ENCODE measurements at places on chromosomes 16 and 17.

- DNase-seq = no peak
Observed at GRCh38 chr17:61400066-61400716, 548 bp downstream of the TBX2 start.

DNA sequence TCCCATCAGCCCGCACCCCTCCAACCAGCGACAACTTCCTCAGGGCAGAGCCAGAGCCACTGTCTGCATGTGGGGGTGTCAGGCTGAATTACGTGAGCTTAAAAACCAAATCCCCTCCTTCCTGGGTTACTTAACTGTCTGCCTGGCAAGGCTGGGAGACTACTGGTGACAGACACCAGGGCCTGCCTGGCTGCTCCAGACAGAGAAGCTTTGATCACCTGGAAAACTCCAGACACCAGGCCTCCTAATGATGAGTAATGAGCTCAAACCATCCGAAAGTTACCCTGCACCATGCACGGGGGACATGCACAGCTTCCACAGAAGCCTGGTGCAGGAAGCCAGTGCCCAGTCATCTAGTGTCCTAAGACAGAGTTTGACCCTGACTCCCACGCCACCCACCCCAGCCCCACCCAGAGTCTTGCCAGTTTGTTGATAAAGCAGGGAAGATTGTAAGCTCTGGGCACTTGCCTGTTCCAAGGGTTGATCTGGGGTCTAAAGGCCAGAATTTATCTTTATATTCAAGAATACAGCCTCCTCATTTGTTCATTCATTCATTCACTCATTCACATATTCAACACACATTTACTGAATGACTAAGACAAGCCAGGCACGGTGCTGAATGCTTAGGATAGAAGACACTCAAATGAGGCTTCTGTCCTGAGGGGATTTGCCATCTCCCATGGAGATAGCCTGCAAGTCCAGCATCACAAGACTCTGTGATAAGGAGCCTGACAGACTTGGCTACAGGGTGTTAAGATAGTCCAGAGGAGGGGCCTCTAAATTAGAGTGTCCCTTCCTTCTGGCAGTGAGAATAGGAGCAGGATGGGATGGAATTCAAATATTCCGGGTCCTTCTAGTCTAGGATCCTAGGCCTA, 7.2 kb upstream of the CCDC182 start:
- no peak for DNase-seq

DNA sequence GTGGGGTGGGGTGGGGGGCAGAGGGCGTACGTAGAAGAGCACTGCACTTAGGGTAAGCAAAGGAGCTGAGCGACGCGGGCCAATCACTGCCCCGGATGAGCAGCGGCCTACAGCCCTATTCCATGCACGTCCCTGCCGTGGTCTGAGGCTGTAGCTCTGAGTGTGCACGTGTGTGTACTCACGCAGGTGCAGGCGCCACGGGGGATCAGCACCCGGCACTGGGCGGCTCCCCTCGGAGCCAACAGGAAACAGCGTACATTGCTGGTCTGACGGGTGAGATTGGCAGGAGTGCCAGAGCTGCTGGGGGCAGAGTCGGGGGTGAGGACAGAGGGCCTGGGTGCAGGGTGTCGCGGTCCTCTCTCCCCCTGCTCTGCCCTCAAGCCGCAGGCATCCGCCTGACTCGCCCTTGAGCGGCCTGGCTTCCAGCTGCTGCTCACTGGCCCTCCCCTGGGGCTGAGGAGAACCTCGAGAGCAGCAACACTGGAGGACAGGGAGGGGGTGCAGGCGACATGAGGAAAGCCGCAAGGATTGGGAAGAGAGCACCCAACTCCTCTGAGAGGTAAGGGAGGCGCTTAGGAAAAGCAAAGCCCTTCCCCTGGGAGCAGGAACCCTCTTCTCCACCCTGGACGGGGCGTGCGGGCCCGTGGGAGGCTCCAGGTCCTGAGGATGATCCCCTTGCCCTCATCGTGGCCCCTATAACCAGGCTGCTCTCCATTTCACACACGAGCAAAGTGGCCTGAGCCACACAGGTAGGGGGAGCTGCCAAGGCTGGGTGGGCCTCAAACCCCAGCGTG, 57.8 kb downstream of the ENGASE start:
- DNase-seq = no peak

DNA sequence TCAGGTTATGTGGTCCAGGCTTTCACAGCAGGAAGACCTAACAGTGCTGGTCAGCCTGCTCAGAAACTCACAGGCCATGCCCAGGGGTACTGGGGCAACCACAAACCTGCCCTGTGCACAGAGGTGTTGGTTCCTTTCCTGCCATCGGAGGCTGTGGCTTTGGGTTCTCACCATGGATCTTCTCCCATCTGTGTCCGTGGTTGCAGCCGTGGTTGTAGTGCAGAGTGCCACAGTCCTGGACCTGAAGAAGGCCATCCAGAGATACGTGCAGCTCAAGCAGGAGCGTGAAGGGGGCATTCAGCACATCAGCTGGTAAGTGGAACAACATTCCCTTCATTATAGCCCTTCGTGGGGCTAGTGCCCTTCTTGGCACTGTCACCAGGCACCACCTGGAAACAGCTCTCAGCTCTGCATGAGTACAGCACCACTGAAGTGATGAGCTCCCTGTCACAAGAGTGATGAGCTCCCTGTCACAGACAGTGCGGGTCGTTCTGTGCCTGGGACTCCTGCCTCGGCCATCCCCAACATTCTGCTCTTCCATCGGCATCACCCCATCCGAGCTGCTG, 2.0 kb downstream of the SNRNP25 start:
- DNase-seq = no peak

- no peak for DNase-seq
Observed at GRCh38 chr16:77823067-77823466, 34.7 kb downstream of the VAT1L start.

DNA sequence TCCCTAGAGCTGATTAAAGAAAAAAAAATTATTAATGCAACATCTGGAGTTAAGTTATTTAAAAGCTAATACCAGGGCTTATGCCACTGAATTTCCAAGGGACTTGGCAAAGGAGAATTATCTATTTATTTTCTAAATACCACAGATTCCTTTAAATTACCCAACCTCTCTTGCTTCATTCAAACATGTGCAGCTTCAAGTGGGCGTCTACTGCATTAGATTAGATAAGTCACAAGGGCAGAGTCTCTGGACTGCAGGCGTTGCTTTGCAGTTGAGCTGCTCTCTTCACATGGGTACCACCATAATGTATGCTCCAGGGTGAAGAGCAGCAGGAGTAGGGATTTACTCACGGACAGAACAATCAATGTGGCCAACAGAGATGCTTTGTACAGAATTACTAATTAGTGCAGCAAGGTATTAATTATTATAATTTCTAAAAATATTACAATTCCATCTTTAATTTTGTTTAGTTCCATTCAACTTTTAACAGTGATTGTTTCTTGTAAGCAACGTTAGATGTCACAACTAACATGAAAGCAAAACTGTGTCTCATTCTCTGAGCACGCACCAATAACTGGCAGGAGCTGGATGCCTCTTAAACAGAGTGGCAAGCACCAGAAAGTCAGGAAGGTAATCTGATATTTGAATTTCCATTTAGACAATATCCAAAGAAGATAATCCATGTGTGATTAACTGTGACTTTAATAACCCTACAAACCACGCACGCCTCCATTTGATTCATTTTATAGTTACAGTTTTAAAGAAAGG, 214.2 kb downstream of the STX8 start:
- DNase-seq = no peak

DNA sequence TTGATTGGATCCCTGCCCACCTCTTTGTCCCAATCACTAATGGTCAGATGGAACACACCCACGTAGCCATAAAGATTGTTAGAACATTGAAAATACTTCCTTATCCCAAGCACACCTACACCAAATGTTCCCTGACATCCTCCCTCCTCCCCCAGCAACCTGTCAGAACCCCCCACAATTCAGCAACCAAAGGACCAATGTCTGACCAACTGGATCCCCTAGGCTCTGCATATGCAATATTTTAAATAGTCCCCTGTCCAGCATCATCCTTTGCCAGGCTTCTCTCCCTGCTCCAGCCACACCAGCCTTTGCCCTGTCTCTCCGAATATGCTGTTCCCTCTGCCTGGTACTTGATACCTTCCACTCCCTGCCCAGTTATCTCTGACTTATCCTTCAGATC, 54.9 kb upstream of the CES5A start:
- DNase-seq = no peak

DNA sequence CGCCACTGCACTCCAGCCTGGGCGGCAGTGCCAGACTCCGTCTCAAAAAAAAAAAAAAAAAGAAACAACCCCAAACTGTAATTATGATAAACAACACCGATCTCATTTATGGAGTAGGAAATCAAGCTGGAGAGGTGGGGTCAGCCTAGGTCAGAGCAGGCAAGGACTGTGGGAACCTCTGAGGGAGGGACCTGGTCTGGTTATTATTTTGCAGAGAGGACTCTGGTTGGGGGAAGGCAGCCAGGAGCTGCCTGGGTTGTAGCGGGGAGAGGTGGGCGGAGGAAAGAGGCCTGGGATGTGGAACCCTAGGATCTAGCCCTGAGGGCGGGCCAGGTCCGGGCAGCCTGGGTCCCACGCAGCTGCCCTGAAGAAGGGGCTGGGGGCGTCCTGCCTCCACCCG, 10.9 kb upstream of the HS3ST6 start:
- DNase-seq = no peak

Measured in cerebellar nuclear complex (tissue), 1 donor.